Cardiac ventricle fibroblast (primary cell): ENCODE measurements at places on chromosomes 7 and 10. TPM values are rescaled to one million over a fixed set of nuclear protein-coding genes. Genes with fewer than 3 reads are reported as not detected.

FAM13C gene
- 5.1 and 6.1 TPM in 2 replicates for total RNA-seq

ARMH3 gene
- total RNA-seq = 6.3 and 8.9 TPM in 2 replicates

ZNHIT1 gene
- total RNA-seq = 111 and 124 TPM in 2 replicates

KCNIP2 gene
- 0.20 and 0.94 TPM in 2 replicates for total RNA-seq

GDF10 gene
- total RNA-seq = 0.12 and 0.15 TPM in 2 replicates

DHX32 gene
- total RNA-seq = 19.1 and 29.8 TPM in 2 replicates

LRRC17 gene
- 229 and 230 TPM in 2 replicates for total RNA-seq

NPTX2 gene
- 114 and 130 TPM in 2 replicates for total RNA-seq

CTNNA3 gene
- total RNA-seq = not detected in 2 replicates

SLC18A3 gene
- not detected in 2 replicates for total RNA-seq

TFR2 gene
- total RNA-seq = 1.4 TPM in 1 of 2 replicates, not detected in the other

LIPF gene
- total RNA-seq = not detected in 2 replicates

OR9A2 gene
- total RNA-seq = not detected in 2 replicates

CYP2C19 gene
- total RNA-seq = not detected in 2 replicates

ACSM6 gene
- total RNA-seq = not detected in 2 replicates

ATOH7 gene
- not detected in 2 replicates for total RNA-seq

FAM180A gene
- 1.3 and 1.8 TPM in 2 replicates for total RNA-seq

AKR1D1 gene
- not detected in 2 replicates for total RNA-seq

PRSS2 gene
- 1.00 TPM in 1 of 2 replicates, not detected in the other for total RNA-seq

KBTBD2 gene
- total RNA-seq = 12.0 and 19.2 TPM in 2 replicates

ZSWIM8 gene
- 57.7 and 62.0 TPM in 2 replicates for total RNA-seq

CALHM2 gene
- 124 and 125 TPM in 2 replicates for total RNA-seq

PAX4 gene
- not detected in 2 replicates for total RNA-seq

TLX1 gene
- not detected in 2 replicates for total RNA-seq

CCL24 gene
- total RNA-seq = not detected in 2 replicates

CADPS2 gene
- total RNA-seq = 14.7 and 17.0 TPM in 2 replicates

CUZD1 gene
- total RNA-seq = 0.20 and 0.56 TPM in 2 replicates

IDI2 gene
- not detected in 2 replicates for total RNA-seq

PRKCQ gene
- not detected in 2 replicates for total RNA-seq

KEL gene
- 0.05 TPM in 1 of 2 replicates, not detected in the other for total RNA-seq
